Lung microvascular endothelial cell (primary cell): ENCODE measurements at places on chromosomes 4 and X. TPM values are rescaled to one million over a fixed set of nuclear protein-coding genes. Genes with fewer than 3 reads are reported as not detected.
A peak's percentile ranks its signal among the peaks of the same experiment; 100 is the strongest.

DNA sequence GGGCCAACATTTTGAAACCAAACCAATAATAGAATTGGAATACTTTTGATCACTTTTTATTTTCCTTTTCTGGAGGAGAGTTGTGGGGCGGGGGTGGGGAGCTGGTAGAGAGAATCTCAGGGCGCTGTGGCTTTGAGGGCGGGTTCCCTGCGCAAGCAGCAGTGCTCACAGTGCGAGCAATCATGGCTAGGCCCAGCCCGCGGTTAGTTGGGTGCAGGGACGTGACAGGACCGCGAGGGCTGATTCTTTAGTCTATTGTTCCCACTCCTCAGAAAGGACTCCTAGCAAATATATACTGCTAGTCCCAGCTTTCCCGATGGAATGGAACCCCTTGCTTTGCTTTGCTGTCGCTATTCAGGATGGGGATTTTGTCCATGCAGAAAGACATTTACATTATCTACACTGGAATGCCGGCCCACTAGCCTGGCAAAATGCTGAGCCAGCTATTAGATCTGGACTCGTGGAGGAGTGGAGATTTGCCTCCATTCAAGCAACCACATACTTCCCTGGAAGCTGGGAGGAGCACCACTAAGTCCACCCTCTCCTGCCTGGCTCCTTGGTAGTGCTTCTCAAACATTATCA lies 23.9 kb upstream of the APLN start:
- DNase-seq, result no peak

- peak; percentile 3 for DNase-seq
Measured at GRCh38 chr4:176191974-176192373, 3.4 kb downstream of the SPATA4 start.

DNA sequence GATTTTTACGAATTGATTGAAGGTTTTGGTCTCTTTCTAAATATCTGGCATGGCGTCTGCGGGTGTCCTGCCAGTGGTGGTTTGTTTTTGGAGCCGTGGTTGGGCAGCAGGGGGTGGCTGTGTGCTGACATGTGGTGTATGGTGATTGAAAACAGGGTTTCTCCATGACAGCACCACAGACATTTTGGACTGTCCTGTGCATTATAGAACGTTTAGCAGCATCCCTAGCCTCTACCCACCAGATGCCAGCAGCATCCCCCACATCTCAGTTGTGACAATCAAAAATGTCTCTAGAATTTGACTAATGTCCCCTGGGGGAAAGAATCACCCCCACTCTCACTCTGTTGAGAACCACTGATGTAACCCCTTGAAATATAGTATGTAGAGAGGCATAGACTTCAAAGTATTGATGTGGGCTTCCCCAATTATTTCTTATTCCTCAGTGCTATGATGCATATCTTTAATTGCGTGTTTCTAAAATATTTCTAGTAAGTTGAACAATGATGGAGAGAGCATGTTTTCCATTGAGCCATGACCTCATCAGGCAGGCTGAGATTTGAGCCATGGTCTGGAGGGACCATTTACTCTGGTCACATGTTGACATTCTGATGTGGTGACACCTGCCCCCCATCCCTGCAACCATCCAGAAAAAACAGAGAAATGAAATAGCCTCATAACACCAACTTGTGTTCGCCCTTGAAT lies 77.4 kb upstream of the MID1 start:
- no peak for DNase-seq

DNA sequence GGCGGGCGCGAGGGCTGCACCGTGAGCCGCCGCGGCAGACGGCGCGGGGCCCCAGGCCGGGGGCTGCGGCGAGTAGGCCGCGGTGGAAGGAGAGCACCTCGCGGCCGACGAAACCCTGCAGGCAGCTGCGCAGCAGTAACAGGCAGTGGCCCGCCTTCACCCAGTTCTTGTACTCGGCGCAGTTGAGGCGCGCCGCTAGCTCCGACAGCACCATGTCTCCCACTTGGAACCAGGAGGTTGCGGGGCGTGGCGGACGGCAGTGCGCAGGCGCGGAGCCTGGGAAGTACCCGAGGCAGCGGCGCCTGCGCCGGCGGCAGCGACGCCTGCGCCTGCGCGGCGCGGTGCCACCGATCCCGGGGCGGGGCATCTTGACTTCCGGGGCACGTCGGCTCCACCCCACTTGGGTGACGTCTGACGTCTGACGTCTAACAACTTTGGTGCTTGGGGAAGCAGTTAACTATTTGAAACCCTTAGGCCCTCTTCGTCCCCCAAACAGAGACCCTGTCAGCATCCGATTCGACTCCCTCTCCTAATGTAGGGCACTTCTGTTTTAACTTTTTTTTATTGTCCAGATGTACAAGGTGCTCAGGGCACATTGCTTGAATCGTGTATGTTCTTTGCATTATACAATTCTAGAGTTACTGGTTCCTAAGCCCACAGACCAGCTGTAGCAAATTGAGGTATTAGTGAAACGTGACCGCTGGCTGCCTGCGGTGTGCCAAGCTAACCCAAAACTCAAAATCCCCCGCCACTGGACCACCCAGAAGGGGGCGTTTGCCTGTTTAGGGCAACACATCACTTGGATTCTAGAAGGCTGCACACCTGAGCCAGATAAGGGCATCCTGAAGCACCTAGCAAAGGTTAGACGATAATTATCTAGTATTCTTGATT lies at the start of gene CXorf38:
CXorf38 (minus strand) TSS at position 255 of the 891 bp plus-strand sequence; CDS start at position 214, 41 bp downstream.
- peak; percentile 89 for DNase-seq

- DNase-seq, result peak; percentile 39
Measured at GRCh38 chr4:88807499-88807898, 109.9 kb upstream of the NAP1L5 start.

GRCh38 chrX:127112726-127113125 lies 293.2 kb downstream of the PRR32 start:
- no peak for DNase-seq

GRCh38 chr4:78567500-78568060 lies 16.0 kb downstream of the ANXA3 start:
- no peak for DNase-seq

DNA sequence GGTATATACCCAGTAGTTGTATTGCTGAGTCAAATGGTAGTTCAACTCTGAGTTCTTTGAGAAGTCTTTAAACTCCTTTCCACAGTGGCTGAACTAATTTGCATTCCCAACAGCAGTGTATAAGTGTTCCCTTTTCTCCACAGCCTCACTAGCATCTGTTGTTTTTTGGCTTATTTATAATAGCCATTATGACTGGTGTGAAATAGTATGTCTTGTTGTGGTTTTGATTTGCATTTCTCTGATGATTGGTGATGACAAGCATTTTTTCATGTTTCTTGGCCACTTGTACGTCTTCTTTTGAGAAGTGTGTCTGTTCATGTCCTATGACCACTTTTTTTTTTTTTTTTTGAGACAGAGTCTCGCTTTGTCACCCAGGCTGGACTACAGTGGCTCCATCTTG lies 30.5 kb downstream of the GPR50 start:
- no peak for DNase-seq

DNA sequence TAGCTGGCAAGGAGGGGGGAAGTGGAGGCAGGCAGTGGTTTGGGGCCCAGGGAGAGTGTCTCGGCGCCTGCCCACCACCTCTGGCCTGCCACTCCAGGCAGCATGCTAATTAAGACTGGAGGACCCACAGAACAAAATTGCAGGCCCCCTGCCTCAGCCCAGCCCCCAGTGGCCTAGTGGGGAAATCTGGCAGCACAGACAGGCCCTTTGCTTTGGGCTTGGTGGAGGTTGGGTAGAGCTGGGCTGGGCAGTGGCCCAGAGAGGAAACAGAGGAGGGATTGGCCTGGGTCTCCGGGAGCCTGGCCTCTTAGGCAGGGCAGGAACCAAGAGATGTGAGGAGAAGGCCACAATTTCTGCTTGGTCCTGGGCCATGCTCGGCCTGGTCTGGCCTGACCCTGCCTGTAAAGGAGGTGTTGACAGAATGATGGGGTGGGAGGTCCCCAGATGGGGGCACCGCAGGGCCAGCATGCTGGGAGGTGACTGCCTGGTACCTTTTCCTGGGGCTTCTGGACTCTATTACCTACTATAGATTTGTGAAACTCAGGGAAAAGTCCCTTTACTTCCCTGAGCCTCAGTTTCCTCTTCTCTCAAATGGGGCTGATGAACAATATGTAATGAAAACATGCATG lies 92.4 kb upstream of the PJA1 start:
- no peak for DNase-seq

- DNase-seq, result no peak
Measured at GRCh38 chr4:11565899-11566298, 137.2 kb upstream of the HS3ST1 start.

GRCh38 chr4:163271555-163272127 lies 60.8 kb downstream of the NPY1R start:
- no peak for DNase-seq

GRCh38 chr4:140038031-140038533 lies 115.9 kb downstream of the MAML3 start:
- no peak for DNase-seq

DNA sequence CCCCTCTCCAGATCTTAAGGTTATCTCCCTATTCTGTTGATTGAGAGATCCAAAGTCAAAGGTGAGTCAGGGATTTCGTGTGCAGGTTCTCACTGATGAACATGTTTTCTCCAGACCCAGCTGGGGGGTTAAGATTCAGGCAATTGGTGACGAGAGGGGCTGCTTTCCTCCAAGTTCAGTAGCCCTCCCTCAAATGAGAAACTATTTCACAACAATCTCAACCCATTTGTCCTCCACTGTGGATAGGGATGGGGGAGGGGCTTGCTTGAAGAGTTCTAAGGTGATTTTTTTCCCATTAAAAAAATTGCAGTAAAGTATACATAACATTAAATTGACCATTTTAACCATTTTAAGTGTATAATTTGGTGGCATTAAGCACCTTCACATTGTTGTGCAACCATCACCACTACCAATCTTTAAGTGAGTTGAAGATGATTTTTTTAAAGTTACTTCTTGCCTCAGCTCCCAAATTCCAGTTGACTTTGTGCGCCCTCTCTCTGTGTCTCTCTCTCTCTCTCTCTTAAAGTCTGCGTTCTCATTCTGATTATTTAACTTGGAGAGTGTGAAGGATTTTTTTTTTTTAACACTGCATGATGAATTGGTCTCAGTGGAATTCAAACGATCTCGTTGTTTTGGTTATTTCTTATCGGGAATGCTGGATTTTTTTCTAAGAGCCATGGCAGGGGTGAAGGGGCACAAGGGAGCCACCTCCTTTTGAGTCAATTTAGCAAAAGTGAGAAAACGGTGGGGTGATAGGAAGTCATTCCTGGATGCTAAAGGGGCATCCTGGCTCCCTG lies 175.9 kb downstream of the SHROOM3 start:
- no peak for DNase-seq

- DNase-seq, result peak; percentile 50
Measured at GRCh38 chr4:113878668-113879067, 100.8 kb downstream of the ARSJ start.

DNA sequence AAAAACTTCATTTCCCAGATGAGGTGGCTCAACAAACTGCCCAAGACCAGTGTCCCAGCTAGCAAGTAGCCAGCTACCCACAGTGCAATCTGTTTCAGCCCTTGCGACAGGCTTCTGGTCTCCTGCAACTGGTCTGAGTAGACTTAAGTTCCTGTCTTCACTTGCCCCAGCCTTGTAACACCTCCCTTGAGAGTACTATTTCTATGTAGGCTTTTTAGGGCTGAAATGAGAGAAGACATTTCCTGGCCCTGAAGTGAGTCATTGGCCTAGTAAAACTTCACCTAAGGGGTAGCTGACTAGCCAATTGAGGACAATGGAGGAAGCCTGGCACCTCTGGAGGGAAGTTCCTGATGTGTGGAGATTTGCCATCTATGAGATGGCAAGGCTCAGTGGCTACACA lies 80.1 kb upstream of the STIM2 start:
- DNase-seq, result no peak

DNA sequence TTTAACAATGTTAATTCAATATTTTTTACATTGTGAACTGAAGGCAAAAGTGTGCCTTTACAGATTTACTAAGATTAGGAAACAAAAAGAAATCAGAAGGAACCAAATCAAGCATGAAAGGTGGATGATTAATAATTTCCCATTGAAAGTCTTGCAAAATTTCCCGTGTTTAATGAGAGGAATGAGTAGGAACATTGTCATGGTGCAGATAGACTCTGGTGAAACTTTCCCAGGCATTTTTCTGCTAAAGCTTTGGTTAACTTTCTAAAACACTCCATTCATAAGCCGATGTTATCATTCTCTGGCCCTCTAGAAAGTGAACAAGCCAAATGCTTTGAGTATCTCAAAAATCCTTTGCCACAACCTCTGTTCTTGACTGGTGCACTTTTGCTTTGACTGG lies 1522.8 kb upstream of the PABPC4L start:
- DNase-seq, result no peak

- no peak for DNase-seq
Measured at GRCh38 chr4:61204353-61205060, 4.4 kb downstream of the ADGRL3 start.

DNA sequence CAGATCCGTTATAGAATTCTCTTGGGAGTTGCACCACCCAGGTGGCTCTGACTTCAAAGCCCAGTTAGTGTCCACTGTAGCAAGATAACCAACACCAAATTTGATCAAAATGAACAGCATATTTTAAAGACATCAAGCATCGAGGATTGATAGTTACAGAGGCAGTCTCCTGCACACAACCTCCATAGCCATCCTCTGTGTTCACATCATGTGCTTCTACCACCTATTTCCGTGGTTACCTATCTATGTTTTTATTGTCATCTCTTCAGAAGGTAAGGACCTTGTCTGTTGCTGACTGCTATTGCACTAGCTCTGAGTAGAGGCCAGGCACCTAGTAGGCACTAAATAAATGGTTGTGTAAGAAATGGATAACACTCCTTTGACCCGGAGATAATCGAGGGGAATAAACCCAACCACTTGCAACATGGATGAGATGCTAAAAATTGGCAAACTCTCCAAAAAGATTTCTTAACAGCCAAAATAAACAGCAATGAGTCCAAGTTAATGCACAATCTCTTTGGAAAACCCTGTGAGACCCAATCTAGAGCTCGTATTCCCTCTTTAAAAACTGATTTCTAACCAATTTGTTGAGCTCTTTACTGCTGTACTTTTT lies 14.7 kb upstream of the C1QTNF7 start:
- no peak for DNase-seq

GRCh38 chrX:153781428-153782047 lies 697 bp downstream of the SRPK3 start:
- DNase-seq, result no peak

DNA sequence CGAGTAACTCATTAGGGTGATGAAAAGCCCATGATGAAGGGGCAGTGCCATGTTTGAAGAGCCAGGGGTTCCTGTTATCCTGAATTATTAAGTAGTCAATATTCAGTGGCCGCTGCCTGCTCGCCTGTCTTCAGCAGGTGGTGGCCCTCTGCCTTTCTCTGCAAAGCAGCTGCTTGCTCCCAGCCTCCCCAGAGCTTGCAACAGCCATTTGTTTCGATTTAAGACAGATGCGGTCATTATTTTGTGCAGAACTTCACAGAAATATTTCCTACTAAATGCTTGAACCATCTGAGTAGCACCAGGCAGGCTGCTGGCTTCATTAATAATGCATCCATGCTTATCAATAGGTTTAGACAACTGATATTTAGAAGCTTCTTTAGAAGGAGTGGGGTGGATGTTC lies 104.3 kb upstream of the TTC29 start:
- DNase-seq, result no peak

GABRA4 gene
- not detected in 2 replicates for total RNA-seq

JCHAIN gene
- not detected in 2 replicates for total RNA-seq

MAGEE2 gene
- total RNA-seq, result not detected in 2 replicates

CHRNA9 gene
- not detected in 2 replicates for total RNA-seq

STATH gene
- not detected in 2 replicates for total RNA-seq

AWAT2 gene
- 0.20 and 0.44 TPM in 2 replicates for total RNA-seq

IQCM gene
- total RNA-seq, result not detected in 2 replicates

RNF128 gene
- under 0.01 TPM in 2 replicates for total RNA-seq

EVC gene
- 8.5 and 17.5 TPM in 2 replicates for total RNA-seq
